ENCODE measurements at places on chromosomes 4 and X. TPM values are rescaled to one million over a fixed set of nuclear protein-coding genes. Genes with fewer than 3 reads are reported as not detected.

ATP11C gene
- 9.7 TPM for total RNA-seq

PFKFB1 gene
- total RNA-seq = not detected

GRCh38 chr4:177313263-177313662, 3.6 kb downstream of the NEIL3 start:
- DNase-seq = no peak

MSN gene
- total RNA-seq = 22.4 TPM

DNA sequence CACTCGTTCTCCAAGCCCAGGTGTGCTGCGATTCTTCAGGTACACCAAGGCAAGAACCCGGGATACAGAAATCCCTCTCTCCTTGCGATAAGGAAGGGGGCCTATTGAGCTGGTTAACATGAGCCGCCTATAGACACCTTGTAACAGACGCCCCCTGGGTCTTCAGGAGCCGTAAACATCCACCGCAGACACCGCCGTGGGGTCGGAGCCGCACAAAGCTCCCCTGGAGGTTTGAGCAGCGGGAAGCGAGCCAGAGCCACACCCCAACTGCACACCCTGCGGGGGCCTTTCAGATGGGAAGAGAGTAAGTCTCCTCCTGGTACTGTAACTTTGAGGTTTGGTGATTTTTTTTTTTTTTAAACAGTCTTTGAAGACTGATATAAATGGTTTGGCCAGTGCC, 46.6 kb downstream of the ZFP42 start:
- DNase-seq = no peak

DNA sequence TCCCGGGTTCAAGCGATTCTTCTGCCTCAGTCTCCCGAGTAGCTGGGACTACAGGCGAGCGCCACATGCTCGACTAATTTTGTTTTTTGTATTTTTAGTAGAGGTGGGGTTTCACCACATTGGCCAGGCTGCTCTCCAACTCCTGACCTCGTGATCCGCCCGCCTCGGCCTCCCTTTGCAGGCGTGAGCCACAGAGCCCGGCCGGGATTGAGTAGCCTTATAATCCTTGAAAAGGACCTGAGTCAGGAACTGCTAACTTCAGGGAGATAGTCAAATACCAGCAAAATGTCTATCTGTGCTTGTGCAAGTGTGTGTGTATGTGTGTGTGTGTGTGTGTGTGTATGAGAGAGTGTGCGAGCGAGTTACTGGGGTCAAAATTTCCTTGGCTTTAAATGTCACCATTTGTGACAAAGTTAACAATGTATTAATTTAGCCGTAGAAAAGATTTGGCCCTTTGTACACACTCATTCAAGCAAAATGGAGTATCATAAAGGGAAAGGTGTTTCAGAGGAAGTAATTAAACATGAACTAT, 1.8 kb upstream of the KDM6A start:
- no peak for DNase-seq

All from Peyer's patch (tissue), 4 donors.